ENCODE measurements at places on chromosomes 6 and 20.

DNA sequence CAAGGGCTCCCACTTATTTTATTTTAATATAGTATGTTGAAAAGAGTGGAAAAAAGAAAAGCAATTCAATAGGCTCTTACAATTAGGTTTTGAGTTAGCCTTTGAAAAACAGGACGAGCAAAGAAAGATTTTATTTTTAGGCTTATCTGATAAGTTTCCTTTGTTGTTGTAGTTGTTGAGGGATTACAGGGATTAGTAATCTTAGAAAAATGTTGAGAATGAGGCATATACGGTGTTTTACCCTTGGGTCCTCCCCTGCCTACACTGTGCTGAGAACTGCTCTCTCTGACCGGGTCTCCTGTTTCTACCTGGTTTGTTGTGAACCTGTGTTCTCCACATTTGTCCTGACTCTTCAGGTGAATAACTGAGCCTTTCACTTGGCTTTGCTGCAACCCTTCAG lies 16.7 kb downstream of the TRAPPC3L start:
- no peak for DNase-seq

DNA sequence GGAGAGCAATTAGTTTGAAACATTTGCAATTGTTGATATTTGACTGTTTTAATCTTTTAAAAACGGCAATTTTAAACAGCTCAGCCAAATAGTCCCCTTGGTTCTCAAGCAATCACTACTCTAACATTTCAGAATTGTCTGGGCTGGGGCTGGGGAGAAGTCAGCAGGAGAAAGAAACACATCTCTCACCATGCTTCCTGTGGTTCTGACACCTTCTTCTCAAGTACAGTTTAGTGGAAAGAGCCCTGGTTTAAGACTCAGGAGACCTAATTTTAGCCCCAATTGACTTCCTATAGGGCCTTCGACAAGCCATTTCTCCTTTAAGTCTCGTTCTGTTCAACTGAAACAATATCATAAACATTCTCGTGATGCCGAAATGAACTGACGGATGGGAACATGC lies 168.4 kb upstream of the CDYL start:
- DNase-seq: peak; percentile 33

DNA sequence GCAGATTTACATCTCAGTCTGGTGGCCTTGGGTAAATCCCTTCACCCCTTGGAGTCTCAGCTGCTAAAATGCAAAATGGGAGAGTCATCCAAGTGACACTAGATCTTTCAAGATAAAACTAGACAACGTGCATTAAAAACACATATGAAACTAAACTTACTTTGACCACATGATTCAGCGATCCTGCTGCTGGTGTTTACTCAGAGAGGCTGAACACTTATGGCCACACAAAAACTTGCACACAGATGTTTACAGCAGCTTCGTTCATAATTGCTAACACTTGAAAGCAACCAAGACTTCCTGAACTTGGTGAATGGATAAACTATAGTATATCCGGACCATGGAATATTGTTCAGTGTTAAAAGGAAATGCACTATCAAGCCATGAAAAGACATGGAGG lies 55.3 kb upstream of the GPR6 start:
- no peak for DNase-seq

DNA sequence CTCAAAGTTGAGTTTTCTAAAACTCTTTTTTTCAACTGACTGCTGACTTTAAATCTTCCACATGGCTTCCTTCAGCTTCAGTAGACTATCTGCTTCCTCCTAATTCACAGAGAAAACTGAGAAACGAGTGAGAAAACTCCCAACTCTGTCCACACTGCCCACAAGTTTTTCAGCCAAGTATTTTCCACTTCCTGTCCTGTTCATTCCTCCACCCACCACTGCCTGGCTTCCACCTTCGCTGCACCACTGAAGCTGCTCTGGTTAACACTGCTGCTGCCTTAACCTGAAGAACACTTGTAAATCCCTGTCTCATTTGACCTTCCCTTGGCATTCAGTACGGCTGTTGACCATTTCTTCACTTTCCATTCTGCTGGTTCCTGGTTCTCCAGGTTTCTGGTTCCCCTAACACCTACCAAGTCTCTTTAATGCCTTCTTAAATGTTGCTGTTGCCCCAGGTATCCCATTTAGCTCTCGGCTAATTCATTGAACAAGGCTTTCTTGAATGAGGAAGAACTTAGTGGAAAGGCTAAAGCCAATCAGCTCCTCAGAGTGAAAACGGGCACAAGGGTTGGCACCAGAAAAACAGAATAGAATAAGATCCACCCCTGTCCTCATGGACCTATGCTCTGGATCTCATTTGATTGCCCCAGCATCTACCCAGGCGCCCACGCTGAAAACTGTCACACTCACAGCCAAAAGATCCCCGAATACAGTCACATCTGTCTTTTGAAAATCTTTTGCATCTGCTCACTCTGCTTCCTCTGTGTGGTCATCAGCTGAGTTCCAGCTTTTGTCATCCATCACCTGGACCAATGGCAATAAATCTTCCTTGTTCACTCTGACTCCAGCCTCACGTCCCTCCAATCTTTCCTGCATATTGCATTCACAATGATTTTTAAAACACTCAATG lies 104.4 kb upstream of the TAB2 start:
- no peak for DNase-seq

DNA sequence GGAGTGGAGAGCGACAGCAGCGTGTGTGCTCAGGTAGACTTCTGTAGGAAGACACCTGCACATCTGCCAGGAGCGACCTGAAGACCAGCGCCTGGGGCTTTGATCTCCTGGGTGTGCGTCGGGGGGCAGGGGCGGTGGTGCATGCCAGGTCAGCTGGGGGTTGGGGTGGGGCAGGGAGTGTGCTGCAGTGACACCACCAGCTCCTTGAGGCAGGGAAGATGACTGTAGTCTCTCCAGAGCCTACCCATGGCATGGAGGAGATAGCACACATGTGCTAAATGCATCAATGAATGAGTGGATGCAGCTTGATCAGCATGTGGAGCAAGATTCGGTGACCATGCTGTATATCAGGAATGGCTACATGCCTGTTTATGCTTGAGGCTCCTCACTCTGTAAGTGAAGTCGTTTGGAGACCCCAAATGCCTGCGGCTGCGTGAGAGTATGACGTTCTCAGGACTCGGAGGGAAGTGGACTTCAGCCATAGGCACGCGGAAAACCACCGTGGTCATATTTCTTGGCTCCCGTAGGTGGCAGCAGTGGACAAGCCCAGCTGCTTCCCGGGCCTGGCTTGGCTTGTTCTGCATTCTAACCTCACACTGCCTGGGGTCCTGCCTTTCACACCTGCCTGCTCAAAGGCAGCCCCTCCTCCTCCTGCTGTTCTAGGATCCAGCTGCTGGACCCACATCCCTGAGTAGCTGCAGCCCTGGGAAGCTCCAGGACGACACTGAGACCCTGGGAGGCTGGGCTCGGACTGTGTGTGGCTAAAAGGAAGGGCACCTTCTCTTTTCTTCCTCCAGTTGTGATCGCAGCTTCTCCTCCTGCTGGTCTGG lies 39.4 kb upstream of the KCNK16 start:
- DNase-seq: peak; percentile 36

- peak; percentile 20 for DNase-seq
Measured at GRCh38 chr6:45438849-45439406, 61.2 kb upstream of the SUPT3H start.

DNA sequence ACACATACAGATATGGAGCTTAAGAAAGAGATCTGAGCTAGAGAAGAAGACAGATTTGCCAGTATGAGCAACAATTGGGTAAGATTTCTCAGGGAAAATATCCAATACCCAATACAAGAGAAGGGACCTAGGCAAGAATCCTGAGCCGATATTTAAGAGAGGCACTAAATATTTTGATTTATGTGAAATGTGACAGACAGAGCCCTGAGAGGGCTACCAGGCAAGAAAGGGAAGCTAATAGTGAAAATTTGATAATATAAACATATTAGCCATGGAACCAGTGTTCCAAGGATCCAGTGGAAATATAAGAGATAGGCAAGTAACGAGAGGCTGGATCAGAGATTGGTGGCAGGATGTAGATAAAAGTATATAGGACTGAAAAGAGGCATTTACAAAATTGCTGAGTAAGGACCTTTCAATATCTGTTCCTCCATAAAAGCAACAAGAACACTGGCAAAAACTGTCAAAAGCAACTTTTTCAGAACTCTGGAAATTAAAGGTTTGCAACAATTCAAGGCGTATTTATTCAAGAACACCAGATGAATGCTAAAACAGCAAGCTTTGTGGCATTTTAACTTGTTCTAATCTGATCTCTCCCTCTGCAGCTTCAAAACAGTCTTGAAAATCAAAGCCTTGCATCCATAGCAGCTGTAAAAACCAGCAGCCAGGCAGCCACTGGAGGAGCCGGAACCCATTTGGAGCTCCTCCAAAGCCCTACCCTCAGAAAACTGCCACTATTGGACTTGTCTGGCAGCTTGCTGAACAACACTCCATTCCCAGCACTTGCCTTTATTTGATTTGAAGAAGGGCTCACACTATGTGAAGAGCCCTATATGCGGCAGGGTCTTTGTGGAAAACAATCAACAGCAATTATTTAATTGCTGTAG lies 58.8 kb downstream of the REV3L start:
- DNase-seq: no peak

DNA sequence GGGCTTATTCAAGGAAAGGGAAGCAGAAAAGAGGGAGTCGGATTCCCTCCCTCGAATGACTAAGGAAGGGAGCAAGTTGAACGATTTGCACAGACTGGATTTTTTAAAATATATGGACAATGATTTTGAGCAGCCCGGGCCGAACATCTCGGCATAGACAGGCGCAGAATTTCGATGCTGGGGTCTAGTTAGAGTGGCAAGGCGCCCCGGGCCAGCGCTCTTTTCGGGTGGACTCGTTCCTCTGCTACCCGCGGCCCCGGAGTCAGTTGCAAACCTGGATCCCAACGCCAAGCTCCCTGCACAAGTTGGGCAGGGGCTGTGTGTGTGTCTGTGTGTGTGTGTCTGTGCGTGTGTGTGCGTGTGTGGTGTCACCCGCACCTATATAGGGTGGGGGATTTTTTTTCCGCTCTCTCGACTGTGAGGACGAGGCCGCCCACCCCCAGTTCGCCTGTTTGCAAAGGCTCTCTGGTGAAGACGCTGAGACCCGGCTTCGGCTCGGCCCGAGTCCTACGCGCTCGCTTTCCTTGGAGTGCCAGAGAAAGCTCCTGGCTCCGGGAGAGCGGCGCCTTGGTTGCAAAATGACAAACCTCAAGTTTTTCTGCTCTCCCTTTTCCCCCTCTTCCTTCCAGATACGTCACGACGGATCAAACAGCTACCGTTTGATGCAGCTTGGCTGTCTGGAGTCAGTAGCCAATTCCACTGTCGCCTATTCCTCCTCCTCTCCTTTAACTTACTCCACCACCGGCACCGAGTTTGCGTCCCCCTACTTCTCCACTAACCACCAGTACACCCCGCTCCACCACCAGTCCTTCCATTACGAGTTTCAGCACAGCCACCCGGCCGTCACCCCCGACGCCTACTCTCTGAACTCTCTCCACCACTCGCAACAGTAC lies 1.4 kb downstream of the TFAP2D start:
- DNase-seq: no peak

DNA sequence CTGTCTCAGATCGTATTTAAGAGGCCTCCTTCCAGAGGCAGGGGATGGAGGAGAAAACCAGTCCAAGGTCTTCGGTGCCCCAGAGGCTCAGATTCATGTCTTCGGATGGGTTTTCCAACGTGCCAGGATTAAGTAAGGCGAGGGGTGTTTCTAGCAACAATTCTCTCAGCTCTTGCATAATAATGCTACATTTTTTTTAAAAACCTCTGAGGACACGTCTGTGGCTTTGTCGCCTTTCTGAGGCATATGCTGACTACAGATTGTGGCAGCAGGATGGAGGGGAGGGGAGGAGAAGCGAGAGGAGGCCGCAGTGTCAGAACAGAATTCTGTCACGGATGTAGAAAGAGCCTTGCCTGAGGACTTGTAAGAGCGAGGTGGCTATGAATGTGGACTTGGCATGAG lies 17.7 kb upstream of the CCDC167 start:
- peak; percentile 90 for DNase-seq

DNA sequence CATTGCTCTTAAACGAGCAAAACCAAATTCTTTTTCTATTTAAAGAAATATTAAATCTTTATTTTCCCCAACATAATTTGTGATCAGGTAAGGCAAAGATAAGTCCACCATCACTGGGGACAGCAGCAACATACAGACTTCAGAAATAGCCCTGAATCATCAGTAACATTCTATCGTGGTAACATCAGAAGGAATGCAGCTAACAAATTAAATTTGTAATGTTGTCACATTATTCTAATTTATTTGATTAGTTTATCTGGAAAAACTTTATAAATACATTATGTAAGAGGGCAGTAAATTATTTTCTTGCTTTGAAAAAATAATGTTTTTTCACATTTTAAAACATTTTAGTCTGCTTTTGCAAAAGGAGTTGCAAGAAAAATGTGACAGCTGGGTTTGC lies 53.6 kb upstream of the BCLAF1 start:
- no peak for DNase-seq

- no peak for DNase-seq
Measured at GRCh38 chr6:47646689-47647088, 51.7 kb upstream of the ADGRF4 start.

DNA sequence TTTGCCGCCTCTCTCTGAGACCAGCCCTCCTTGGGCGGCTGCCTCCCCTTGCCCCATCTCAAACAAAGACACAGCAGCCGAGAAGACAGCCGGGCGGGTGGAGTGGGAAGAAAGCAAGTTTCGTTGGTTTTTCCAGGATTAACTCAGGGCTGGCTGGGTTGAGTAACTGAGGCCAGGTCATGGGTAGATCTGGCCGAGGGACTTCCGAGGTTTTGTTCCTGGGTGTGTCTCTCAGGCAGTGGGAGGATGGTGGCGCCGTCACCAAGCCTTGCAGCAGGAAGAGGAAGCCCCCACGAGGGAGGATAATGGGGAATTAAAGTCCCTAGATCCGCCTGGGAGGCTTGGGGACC lies 167.2 kb downstream of the TTLL2 start:
- DNase-seq: no peak

DNA sequence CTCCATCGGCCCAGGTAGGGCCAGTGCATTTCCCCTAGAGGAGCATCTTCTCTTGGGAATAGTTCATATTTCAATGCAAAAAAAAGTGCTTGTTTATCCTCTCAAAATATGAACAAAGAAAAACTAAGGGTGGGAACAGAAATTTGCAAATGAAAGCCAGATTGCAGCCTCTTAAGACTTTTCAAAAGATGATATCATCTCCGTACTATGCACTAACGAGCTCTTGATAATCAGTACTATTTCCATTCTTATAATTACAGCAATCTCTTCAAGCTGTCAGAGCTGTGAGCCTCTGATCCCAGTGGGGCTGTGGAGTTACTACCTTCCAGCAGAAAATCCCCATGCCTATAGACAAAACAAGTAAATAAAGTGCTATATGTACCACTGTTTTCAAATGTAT lies 77.1 kb downstream of the SOD2 start:
- no peak for DNase-seq

DNA sequence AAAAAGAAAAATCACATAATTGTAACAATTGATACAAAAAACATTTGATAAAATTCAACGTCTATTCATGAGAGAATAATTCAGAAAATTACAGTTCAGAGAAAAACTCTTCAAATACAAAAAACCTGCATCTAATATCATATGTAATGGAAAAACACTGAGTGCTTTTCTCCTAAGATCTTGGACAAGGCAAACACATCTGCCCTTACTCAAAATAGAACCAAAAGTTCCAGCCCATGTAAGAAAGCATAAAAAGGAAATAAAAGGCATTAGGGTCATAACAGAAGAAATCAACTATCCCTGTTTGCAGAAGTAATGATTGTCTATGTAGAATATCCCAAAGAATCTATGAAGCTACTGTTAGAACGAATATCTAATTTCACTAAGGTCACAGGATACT lies 721.4 kb downstream of the RFPL4B start:
- DNase-seq: no peak

Data from CD4-positive, alpha-beta T cell treated with Interleukin-17A for 1 hour (primary cell).